Prostate gland (tissue), 2 donors: ENCODE measurements at places on chromosomes 1 and 21. TPM values are rescaled to one million over a fixed set of nuclear protein-coding genes. Genes with fewer than 3 reads are reported as not detected.
A peak's percentile ranks its signal among the peaks of the same experiment; 100 is the strongest.

Gene PTGS2
- 11.2 TPM for total RNA-seq

- H3K4me3 ChIP-seq = no peak overlapping the region
- no peaks in the 10 kb centered on the region for H3K4me1 ChIP-seq
- H3K36me3 ChIP-seq = no peaks in the 10 kb centered on the region
- DNase-seq = no peak
- no peak overlapping the region for H3K27ac ChIP-seq
These were observed 81.8 kb downstream of the LAMC2 start for GRCh38 chr1:183267646-183268431.

- no peak for DNase-seq
- H3K27ac ChIP-seq = no peak overlapping the region
- no peaks in the 10 kb centered on the region for H3K4me1 ChIP-seq
- no peak overlapping the region for H3K4me3 ChIP-seq
These were observed 34.0 kb upstream of the MAGOH start for GRCh38 chr1:53272349-53272748.

DNA sequence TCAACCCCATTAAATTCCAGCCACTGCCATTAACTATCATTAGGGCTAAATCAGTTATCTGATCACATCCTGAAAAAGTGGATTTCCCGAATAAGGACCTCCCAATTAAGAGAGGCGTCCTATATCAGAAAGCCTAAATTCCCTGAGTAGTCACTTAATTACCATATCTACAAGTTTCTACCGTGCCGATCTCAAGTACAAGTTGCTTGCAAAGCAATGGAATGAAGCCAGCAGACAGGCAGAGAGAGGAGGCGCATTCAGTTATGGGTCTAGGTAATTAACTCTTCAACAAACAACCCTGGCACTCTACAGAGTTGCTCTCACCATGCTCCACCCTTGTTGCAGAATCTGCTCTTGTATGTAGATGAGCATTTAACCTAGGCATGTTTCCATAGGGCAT lies 494.6 kb upstream of the RUNX1 start:
- no peak overlapping the region for H3K27ac ChIP-seq
- DNase-seq = no peak
- H3K36me3 ChIP-seq = no peaks in the 10 kb centered on the region
- H3K27me3 ChIP-seq = no peaks in the 10 kb centered on the region

DNA sequence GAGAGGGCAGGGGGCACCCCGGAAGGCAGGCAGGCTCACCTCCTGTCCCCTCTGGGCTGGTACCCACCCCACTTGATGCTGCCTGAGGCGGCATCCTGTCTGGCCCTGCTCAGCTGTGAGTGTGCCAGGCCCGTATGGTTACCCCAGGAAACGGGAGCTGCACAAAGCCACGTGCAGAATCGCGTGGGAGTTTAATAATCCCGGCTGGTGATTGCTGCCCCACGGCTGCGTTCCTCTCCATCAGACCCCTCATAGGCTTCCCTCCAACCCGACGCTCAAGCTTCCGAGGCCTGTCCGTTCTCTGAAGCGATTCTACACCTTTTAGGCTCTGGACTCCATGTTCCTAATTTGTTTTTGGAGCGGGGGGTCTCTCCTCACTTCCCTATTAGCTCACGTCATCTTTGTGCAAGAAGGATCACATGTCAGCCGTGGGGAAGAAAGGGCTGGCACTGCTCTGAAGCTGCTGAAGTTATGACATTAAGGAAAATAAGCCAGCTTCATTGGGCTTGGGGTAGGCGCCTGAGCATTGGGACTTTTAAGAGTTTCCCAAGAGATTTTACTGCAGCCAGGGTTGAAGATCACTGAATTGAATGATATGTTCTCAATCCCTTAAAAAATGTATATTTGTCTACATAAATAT lies 1.1 kb upstream of the B3GALT5 start:
- no peaks in the 10 kb centered on the region for H3K36me3 ChIP-seq
- H3K27ac ChIP-seq = no peak overlapping the region
- peaks cover 6% of the 10 kb centered on the region for H3K27me3 ChIP-seq

DNA sequence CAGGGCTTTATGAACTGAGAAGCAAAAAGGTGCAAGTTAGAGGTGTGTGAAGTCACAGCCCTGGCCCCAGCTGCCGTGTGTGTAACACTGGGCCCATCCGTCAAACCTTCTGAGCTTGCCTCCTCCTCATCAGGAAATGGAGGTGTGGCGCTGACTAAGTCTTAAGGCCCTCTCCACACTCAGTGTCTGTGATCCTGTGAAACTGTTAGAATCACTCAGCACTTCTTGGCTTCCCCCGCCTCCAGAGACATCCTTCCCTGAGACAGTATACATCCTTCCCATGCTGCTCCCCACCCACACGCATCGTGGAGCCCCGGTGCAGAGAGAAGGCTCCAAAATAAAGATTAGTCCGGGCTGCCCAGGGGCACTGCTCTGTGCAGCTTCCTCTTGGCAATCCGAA lies 33.3 kb downstream of the LRP8 start:
- H3K4me3 ChIP-seq = no peak overlapping the region
- H3K27ac ChIP-seq = peak overlapping the region; percentile 75
- H3K36me3 ChIP-seq = no peaks in the 10 kb centered on the region
- no peak for DNase-seq
- no peaks in the 10 kb centered on the region for H3K27me3 ChIP-seq

- H3K27me3 ChIP-seq = no peaks in the 10 kb centered on the region
- DNase-seq = no peak
- no peaks in the 10 kb centered on the region for H3K4me1 ChIP-seq
- H3K4me3 ChIP-seq = no peak overlapping the region
These were observed 80.3 kb upstream of the RGS4 start for GRCh38 chr1:162988869-162989268.

DNA sequence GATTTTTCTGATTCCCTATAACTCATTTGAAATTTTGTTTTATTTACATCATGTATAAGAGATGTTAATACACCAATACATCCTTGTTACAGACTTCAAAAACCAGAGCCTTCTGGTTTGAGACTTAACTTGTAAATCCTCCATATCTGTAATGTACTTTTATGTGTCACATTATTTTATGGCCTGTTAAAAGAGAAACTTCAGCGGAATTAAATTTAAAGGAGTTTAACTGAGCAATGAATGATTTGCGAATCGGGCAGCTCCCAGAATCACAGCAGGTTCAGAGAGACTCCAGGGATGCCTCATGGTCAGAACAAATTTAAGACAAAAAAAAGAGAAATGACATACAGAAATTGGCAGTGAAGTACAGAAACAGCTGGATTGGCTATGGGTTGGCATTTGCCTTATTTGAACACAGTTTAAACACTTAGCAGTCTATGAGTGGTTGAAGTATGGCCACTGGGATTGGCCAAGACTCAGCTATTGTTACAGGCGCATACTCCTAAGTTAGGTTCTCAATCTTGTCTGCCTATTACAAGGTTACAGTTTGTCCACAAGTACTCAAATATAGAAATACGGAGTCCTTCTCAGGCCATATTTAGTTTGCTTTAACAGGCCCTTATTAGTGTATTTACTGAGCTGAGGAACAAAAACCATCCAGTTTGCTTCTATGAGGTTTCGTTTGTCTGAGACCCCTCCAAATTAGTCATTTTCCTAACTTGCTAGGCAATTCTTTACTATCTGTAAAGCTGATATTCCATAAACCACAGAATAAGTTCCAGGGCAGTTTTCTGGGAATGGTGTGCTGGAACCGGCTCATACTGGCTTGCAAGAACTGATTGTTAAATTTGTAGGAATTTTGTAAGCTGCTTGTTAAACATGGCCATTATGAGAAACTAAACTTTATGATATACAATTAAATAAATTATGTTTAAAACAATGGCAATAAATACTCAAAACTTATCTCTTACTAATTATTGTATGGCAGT lies 56.2 kb upstream of the WDR26 start:
- H3K27me3 ChIP-seq = no peaks in the 10 kb centered on the region
- no peaks in the 10 kb centered on the region for H3K36me3 ChIP-seq
- peaks cover 4% of the 10 kb centered on the region for H3K4me1 ChIP-seq
- no peak for DNase-seq

Gene ZBTB8A
- total RNA-seq = 7.4 TPM

Gene SH2D1B
- not detected for total RNA-seq

GRCh38 chr1:172359491-172359999 lies 60.9 kb upstream of the C1orf105 start:
- H3K27me3 ChIP-seq = no peaks in the 10 kb centered on the region
- H3K36me3 ChIP-seq = no peaks in the 10 kb centered on the region
- no peak overlapping the region for H3K4me3 ChIP-seq
- peak; percentile 60 for DNase-seq
- H3K27ac ChIP-seq = peak overlapping the region; percentile 58

GRCh38 chr1:31362032-31362431 lies 10.8 kb downstream of the FABP3 start:
- no peak overlapping the region for H3K4me3 ChIP-seq
- no peak for DNase-seq
- peaks cover 3% of the 10 kb centered on the region for H3K36me3 ChIP-seq
- no peaks in the 10 kb centered on the region for H3K4me1 ChIP-seq

DNA sequence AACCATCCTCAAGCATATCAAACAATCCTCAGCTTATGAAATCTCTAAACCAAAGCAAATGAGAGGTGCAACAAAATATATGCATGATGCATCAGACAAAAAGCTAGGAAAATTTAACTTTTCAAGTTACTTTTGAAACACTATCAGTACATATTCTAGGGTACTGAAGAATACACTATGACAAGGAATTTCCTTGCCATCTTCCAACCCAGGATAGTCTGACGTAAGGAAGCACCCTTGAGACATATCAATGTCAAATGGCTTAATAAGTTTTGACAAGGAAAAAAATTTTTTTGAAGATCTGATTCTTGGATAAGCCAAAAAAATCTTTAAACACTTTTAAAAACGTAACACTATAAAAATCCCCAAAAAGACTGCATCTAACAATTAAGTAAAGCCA lies 64.9 kb downstream of the KIFAP3 start:
- H3K4me3 ChIP-seq = no peak overlapping the region
- H3K4me1 ChIP-seq = no peaks in the 10 kb centered on the region
- no peaks in the 10 kb centered on the region for H3K27me3 ChIP-seq
- H3K36me3 ChIP-seq = no peaks in the 10 kb centered on the region
- H3K27ac ChIP-seq = no peak overlapping the region

Gene ARMH1
- total RNA-seq = 3.6 TPM

DNA sequence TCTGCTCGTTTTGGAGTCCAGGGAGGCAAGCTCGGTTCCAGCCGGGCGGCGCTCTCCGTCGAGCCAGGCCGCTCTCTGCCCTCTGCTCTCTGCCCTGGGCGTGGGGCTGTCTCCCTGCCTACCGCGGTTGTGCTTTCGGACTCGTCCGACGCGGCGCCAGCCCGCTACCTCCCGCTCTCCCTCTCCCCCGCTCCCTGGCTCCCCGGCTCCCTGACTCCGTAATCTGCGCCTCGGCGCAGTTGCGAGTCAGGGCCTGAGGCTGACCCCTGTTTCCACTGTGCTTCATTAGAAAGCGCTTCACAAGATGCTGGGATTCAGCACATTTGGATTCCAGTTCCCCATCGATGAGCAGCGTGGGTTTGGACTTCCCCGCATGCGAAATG lies 2.2 kb downstream of the SOX13 start:
- H3K27ac ChIP-seq = peak overlapping the region; percentile 98
- H3K36me3 ChIP-seq = no peaks in the 10 kb centered on the region
- H3K27me3 ChIP-seq = no peaks in the 10 kb centered on the region
- H3K4me1 ChIP-seq = peaks cover 39% of the 10 kb centered on the region
- H3K4me3 ChIP-seq = peak overlapping the region; percentile 86

Gene DAB1
- total RNA-seq = 3.6 TPM

DNA sequence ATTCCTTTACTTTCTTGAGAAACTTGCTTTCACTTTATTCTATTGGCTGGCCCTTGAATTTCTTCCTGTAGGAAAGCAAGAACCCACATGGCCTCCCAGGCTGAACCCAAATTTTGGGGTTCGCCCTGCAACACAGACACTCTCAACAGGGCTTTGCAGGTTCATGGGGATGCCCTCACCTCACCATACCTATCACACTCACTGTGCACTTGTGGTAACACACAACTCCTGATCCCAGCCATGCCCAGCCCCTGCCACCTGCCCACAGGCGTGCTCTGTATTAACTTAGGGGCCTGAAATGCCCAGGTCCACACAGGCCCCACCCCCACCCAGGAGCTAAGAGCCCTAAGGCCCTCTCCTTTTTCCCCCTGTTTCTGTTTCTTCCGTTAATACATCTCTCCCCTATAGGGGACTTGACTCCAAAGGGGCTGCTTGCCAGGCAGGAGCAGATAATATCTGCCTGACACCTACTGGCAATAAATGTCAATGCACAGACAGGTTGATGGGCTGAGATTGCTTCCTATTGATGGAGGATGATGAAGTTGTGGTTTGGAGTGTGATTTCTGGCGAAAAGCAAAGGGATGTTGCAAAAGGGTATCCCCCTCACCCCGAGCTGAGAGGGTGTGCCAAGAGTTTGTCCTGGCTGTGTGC lies 171.5 kb downstream of the AJAP1 start:
- no peaks in the 10 kb centered on the region for H3K36me3 ChIP-seq
- no peak for DNase-seq
- H3K4me3 ChIP-seq = no peak overlapping the region
- H3K27ac ChIP-seq = no peak overlapping the region
- H3K4me1 ChIP-seq = no peaks in the 10 kb centered on the region
- no peaks in the 10 kb centered on the region for H3K27me3 ChIP-seq

GRCh38 chr1:243413431-243414151 lies 157.8 kb downstream of the SDCCAG8 start:
- no peaks in the 10 kb centered on the region for H3K27me3 ChIP-seq
- no peak overlapping the region for H3K27ac ChIP-seq
- H3K4me3 ChIP-seq = no peak overlapping the region
- no peak for DNase-seq
- H3K36me3 ChIP-seq = no peaks in the 10 kb centered on the region
- H3K4me1 ChIP-seq = no peaks in the 10 kb centered on the region

GRCh38 chr21:44924606-44925377 lies 4.1 kb upstream of the ITGB2 start:
- H3K27me3 ChIP-seq = no peaks in the 10 kb centered on the region
- no peak for DNase-seq
- no peak overlapping the region for H3K27ac ChIP-seq
- H3K4me1 ChIP-seq = no peaks in the 10 kb centered on the region

GRCh38 chr21:42525029-42525581 lies 11.5 kb downstream of the SLC37A1 start:
- peaks cover 43% of the 10 kb centered on the region for H3K4me1 ChIP-seq
- H3K27me3 ChIP-seq = no peaks in the 10 kb centered on the region
- peak overlapping the region; percentile 95 for H3K27ac ChIP-seq
- H3K4me3 ChIP-seq = peak overlapping the region; percentile 27

- no peak for DNase-seq
- H3K4me3 ChIP-seq = no peak overlapping the region
- no peak overlapping the region for H3K27ac ChIP-seq
- no peaks in the 10 kb centered on the region for H3K27me3 ChIP-seq
These were observed 12.5 kb downstream of the RGS8 start for GRCh38 chr1:182671750-182672486.

- no peak for DNase-seq
- H3K27me3 ChIP-seq = no peaks in the 10 kb centered on the region
- no peak overlapping the region for H3K4me3 ChIP-seq
These were observed 79.9 kb upstream of the ATP1A1 start for GRCh38 chr1:116292929-116293725.

DNA sequence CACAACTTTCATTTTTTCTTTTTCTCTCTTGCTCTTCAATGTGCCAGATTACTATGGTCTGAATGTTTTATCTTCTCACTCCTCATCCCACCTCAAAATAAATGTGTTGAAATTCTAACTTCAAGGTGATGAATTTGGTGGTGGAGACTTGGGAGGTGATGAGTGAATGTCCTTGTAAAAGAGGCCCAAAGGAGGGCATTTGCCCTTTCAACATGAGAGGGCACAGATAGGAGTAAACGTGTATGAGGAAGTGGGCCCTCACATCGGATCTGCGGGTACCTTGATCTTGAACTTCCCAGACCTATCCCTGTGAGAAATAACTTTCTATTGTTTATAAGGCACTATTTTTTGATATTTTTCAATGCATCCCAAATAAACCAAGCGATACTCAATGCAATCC lies 412.3 kb upstream of the ADGRL2 start:
- no peak for DNase-seq
- H3K27ac ChIP-seq = no peak overlapping the region
- H3K36me3 ChIP-seq = no peaks in the 10 kb centered on the region
- H3K27me3 ChIP-seq = no peaks in the 10 kb centered on the region
